ENCODE measurements at places on chromosomes 2 and 18. TPM values are rescaled to one million over a fixed set of nuclear protein-coding genes. Genes with fewer than 3 reads are reported as not detected.
A peak's percentile ranks its signal among the peaks of the same experiment; 100 is the strongest.

- no peaks in the 10 kb centered on the region for H3K4me1 ChIP-seq
- no peak overlapping the region for H3K27ac ChIP-seq
- no peak overlapping the region for H3K4me3 ChIP-seq
- H3K36me3 ChIP-seq: peaks cover 64% of the 10 kb centered on the region
- no peak for DNase-seq
- H3K27me3 ChIP-seq: no peaks in the 10 kb centered on the region
Observed at GRCh38 chr2:17680119-17680518, 73.5 kb downstream of the SMC6 start.

DNA sequence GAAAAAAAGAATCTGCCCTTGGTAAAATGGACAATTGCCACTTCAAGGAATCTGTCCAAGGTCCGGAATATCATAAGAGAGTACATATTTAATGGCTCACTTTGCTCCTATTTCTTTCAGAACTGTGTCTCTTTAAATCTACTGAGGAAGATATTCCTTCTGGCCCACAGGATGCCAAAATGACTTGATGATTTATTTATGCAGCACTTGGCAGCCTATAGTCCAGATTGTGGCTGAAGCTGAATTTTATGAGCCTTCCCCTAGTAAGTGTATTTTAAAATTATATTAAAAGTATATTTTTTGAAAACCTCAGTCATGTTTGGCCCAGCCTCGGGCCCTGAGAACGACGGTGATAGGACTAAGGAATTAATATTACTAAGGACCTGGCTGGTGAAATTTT, 465.1 kb upstream of the HNRNPA3 start:
- H3K36me3 ChIP-seq: no peaks in the 10 kb centered on the region
- H3K27me3 ChIP-seq: no peaks in the 10 kb centered on the region
- H3K27ac ChIP-seq: no peak overlapping the region
- DNase-seq: no peak

The GPC1 gene
- 39.4 TPM for total RNA-seq

DNA sequence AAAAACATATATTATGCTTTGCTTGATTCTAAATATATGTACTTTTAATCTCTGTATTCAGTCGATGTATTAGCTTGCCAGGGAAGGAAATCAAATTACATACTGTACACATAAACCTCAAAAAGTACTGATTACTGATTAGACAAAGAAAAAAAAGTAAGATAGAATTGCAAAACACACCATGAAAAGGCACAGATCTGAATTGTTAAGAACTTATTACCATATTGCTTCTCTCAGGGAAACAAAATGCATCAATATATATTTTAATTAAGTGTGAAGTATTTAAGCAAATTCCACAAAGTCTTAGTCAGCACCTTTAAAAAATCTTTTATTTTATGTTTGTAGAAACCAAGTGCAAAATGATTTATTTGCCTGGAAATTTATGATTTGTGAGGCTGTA, 309.3 kb downstream of the RNF144A start:
- H3K27ac ChIP-seq: no peak overlapping the region
- peaks cover 3% of the 10 kb centered on the region for H3K36me3 ChIP-seq
- H3K4me1 ChIP-seq: no peaks in the 10 kb centered on the region
- DNase-seq: no peak

GRCh38 chr2:12723736-12724463, 7.2 kb downstream of the TRIB2 start:
- H3K4me1 ChIP-seq: peaks cover 4% of the 10 kb centered on the region
- DNase-seq: no peak
- H3K4me3 ChIP-seq: no peak overlapping the region
- peaks cover 63% of the 10 kb centered on the region for H3K36me3 ChIP-seq
- H3K27me3 ChIP-seq: no peaks in the 10 kb centered on the region

The POTEI gene
- total RNA-seq: 1.2 TPM

DNA sequence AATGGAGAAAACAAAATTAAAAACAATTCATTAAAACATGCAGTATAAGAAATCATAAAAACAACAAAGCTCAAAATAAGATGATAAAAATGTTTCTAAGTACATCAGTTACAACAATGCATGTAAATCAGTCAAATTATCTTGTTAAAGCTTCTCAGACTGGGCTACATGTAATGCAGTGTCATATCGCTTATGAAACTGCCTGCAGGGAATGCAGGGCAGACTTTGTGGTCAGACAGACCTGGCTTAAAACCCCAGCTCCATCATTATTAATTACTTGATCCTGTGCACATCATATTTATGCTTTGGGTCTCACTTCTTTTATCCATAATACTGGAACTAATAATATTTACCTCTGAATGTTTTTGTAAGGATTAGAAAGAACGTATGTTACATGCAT, 74.6 kb downstream of the PID1 start:
- H3K36me3 ChIP-seq: no peaks in the 10 kb centered on the region
- no peaks in the 10 kb centered on the region for H3K27me3 ChIP-seq
- H3K4me3 ChIP-seq: no peak overlapping the region
- no peaks in the 10 kb centered on the region for H3K4me1 ChIP-seq
- H3K27ac ChIP-seq: no peak overlapping the region

GRCh38 chr2:106540886-106541285, 53.7 kb downstream of the CD8B2 start:
- H3K27ac ChIP-seq: no peak overlapping the region
- no peaks in the 10 kb centered on the region for H3K4me1 ChIP-seq
- no peak for DNase-seq
- no peaks in the 10 kb centered on the region for H3K36me3 ChIP-seq

GRCh38 chr2:117851969-117852368, 37.5 kb downstream of the DDX18 start:
- DNase-seq: no peak
- no peak overlapping the region for H3K4me3 ChIP-seq
- H3K36me3 ChIP-seq: peaks cover 4% of the 10 kb centered on the region

- no peak overlapping the region for H3K27ac ChIP-seq
- H3K27me3 ChIP-seq: no peaks in the 10 kb centered on the region
- H3K36me3 ChIP-seq: no peaks in the 10 kb centered on the region
- no peak overlapping the region for H3K4me3 ChIP-seq
Observed at GRCh38 chr2:43073401-43073825, 153.0 kb downstream of the ZFP36L2 start.

GRCh38 chr2:168545439-168546082, 89.5 kb downstream of the CERS6 start:
- no peak overlapping the region for H3K27ac ChIP-seq
- no peak for DNase-seq
- peaks cover 20% of the 10 kb centered on the region for H3K36me3 ChIP-seq
- no peaks in the 10 kb centered on the region for H3K27me3 ChIP-seq
- peaks cover 4% of the 10 kb centered on the region for H3K4me1 ChIP-seq
- no peak overlapping the region for H3K4me3 ChIP-seq

The KCNK3 gene
- not detected for total RNA-seq

- no peak overlapping the region for H3K27ac ChIP-seq
- no peaks in the 10 kb centered on the region for H3K27me3 ChIP-seq
- no peaks in the 10 kb centered on the region for H3K4me1 ChIP-seq
- H3K4me3 ChIP-seq: no peak overlapping the region
Observed at GRCh38 chr18:59650266-59650820, 46.9 kb downstream of the CCBE1 start.

DNA sequence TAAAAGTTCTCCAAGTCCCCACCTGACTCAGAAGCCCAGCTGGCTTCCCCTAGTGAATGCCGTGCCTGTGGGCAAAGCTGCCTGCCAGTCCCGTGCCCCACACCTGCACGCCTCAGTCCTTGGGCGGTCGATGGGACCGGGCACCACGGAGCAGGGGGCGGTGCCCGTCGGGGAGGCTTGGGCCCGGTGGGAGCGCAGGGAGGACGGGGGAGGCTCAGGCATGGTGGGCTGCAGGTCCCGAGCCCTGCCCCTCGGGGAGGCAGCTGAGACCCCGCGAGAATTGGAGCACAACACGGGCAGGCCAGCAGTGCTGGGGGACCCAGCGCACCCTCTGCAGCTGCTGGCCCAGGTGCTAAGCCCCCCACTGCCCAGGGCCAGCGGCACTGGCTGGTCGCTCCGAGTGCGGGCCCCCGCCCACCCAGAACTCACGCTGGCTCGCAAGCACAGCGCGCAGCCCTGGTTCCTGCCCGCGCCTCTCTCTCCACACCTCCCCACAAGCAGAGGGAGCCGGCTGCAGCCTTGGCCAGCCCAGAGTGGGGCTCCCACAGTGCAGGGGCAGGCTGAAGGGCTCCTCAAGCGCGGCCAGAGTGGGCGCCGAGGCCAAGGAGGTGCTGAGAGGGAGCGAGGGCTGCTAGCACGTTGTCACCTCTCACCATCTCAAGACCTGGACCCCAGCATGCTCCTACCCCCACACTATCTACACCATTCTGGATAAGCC, 215.5 kb downstream of the TNS1 start:
- H3K27me3 ChIP-seq: no peaks in the 10 kb centered on the region
- H3K36me3 ChIP-seq: no peaks in the 10 kb centered on the region
- H3K4me1 ChIP-seq: no peaks in the 10 kb centered on the region
- H3K4me3 ChIP-seq: no peak overlapping the region
- H3K27ac ChIP-seq: no peak overlapping the region

DNA sequence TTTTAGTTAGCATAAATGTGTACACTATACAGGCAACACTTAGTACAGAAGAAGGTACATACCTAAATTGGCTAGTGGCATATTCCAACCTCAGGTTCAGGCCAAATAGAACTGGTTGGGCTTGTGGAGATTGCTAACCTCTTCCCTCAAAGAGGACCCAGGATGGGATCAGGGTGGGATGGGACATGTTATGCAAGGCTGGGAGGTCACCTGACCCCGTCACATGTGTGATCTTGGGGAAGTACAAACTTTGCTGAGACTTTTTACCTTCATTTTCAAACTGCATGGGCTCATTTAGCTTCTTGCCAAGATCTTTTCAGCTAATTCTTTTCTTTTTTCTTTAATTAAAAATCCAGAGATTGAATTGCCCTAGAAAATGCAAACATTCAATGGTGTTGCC, 36.9 kb downstream of the TMEM17 start:
- no peak overlapping the region for H3K4me3 ChIP-seq
- peaks cover 13% of the 10 kb centered on the region for H3K4me1 ChIP-seq
- no peak overlapping the region for H3K27ac ChIP-seq
- no peak for DNase-seq
- no peaks in the 10 kb centered on the region for H3K27me3 ChIP-seq
- H3K36me3 ChIP-seq: peaks cover 2% of the 10 kb centered on the region

- H3K4me1 ChIP-seq: no peaks in the 10 kb centered on the region
- no peaks in the 10 kb centered on the region for H3K36me3 ChIP-seq
- H3K27me3 ChIP-seq: no peaks in the 10 kb centered on the region
- no peak overlapping the region for H3K27ac ChIP-seq
- no peak for DNase-seq
- no peak overlapping the region for H3K4me3 ChIP-seq
Observed at GRCh38 chr2:216733046-216733445, 37.7 kb upstream of the IGFBP5 start.

The CHRND gene
- not detected for total RNA-seq

- peak overlapping the region; percentile 94 for H3K4me3 ChIP-seq
- no peaks in the 10 kb centered on the region for H3K27me3 ChIP-seq
Observed at GRCh38 chr2:207164006-207164831, 1.5 kb downstream of the KLF7 start.

The VWC2L gene
- total RNA-seq: not detected

DNA sequence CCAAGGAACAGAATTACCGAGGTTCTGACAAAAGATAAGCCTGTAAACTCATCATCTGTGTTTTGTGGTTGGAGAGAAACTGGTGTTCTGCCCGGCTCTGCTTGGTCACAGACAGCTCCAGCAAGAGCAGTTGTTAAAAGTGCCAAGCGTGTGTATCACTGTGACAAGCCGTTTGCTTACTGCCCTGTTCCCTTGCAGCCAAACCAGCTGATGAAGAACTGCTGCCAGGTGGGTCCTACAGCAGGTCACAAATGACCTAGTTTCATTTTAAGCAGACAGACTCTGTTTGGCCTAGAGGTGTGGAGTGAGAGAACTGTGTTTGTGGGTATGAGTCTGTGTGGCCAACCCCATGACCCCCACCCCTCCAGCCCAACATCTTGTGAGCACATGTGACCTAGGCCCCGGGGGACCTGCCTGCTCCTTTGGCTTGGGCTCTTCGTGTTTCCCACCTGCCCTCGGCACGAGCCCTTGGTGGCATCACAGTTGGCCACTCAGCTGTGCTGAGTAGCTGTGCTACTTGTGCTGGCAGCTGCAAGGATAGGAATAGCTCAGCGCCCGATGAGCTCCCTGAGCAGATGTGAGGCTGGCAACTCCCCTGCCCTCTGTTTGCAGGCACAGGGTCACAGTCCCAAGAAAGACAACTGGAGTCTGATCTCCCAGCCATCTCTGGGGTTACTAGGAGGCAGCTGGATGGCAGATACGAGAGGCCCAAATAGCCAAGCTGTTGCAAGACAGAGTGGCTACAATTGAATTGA, 9.7 kb downstream of the OXER1 start:
- no peaks in the 10 kb centered on the region for H3K4me1 ChIP-seq
- H3K27ac ChIP-seq: no peak overlapping the region
- H3K27me3 ChIP-seq: no peaks in the 10 kb centered on the region
- no peak overlapping the region for H3K4me3 ChIP-seq

DNA sequence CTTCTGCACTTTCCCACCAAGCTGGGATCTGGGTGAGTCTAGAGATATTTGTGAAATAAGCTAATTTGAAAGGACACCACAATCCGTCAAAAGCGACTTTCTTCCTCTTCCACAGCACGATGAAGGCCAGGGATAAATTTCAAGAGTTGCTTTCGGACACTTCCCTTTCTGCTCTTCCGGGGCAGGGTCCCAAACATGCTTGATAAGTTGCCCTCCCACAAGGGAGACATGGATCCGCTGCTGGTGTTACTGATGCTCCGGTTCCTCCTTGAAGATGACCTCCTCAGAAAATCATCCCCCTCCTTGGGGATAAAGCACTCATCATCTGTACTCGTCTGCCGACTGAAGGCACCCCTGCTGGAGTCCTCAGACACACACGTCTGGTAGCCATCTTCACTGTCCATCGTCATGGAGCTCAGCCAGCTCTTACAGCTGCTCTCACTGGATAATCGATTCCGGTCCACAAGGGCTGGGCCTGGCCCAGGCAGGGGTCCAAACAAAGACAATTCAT, 28.2 kb downstream of the CYTIP start:
- H3K36me3 ChIP-seq: no peaks in the 10 kb centered on the region
- DNase-seq: no peak
- no peak overlapping the region for H3K27ac ChIP-seq
- H3K4me3 ChIP-seq: no peak overlapping the region
- no peaks in the 10 kb centered on the region for H3K27me3 ChIP-seq

The ACOXL gene
- 33.3 TPM for total RNA-seq

- peaks cover 7% of the 10 kb centered on the region for H3K36me3 ChIP-seq
- no peak for DNase-seq
- H3K27ac ChIP-seq: no peak overlapping the region
- H3K4me3 ChIP-seq: peak overlapping the region; percentile 75
Observed at GRCh38 chr2:38099099-38100028, 23.4 kb upstream of the CYP1B1 start.

DNA sequence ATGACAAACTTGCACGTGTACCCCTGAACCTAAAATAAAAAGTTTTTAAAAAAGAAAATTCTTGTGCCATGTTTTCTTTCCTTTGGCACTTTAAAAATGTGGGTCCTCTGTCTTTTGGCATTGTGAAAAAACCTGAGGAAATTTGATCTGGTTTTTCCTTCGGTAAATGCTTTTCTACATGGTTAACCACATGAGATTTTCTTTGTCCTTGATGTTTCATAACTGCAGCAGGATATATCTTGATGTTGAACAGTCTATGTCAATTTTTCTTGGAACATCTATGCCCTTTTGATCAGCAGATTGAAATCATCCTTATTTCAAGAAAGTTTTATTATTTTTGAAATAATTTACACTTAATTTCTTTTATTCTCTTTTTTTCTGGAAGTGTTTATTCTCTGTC, 109.1 kb downstream of the TMEM17 start:
- DNase-seq: no peak
- H3K27me3 ChIP-seq: no peaks in the 10 kb centered on the region
- H3K4me1 ChIP-seq: no peaks in the 10 kb centered on the region
- no peak overlapping the region for H3K4me3 ChIP-seq
- H3K36me3 ChIP-seq: peaks cover 2% of the 10 kb centered on the region

The ARHGEF4 gene
- 12.6 TPM for total RNA-seq

All from H9 (cell line).